Epithelial cell of alveolus of lung (primary cell): ENCODE measurements at places on chromosomes 11 and 22. TPM values are rescaled to one million over a fixed set of nuclear protein-coding genes. Genes with fewer than 3 reads are reported as not detected.

The CCDC73 gene
- not detected in 2 replicates for total RNA-seq

The HMOX1 gene
- 7.6 and 28.7 TPM in 2 replicates for total RNA-seq

The CYB5R2 gene
- total RNA-seq, result 4.6 and 20.9 TPM in 2 replicates

The KCNQ1 gene
- 0.13 TPM in 1 of 2 replicates, not detected in the other for total RNA-seq

The SCYL1 gene
- total RNA-seq, result 95.7 and 136 TPM in 2 replicates

The RIN1 gene
- total RNA-seq, result 29.0 and 38.1 TPM in 2 replicates

The PHLDB1 gene
- 62.4 and 114 TPM in 2 replicates for total RNA-seq

The OR10A5 gene
- total RNA-seq, result not detected in 2 replicates

The CADM1 gene
- 3.7 and 19.9 TPM in 2 replicates for total RNA-seq

The TUB gene
- total RNA-seq, result 1.7 and 5.7 TPM in 2 replicates

The CHEK2 gene
- 15.7 and 16.2 TPM in 2 replicates for total RNA-seq
